ENCODE measurements at places on chromosomes 7 and 10. TPM values are rescaled to one million over a fixed set of nuclear protein-coding genes. Genes with fewer than 3 reads are reported as not detected.

- no peak overlapping the region for H3K4me3 ChIP-seq
- H3K36me3 ChIP-seq = no peaks in the 10 kb centered on the region
- H3K4me1 ChIP-seq = no peaks in the 10 kb centered on the region
These were observed 344.7 kb downstream of the NEBL start for GRCh38 chr10:20552382-20552781.

DNA sequence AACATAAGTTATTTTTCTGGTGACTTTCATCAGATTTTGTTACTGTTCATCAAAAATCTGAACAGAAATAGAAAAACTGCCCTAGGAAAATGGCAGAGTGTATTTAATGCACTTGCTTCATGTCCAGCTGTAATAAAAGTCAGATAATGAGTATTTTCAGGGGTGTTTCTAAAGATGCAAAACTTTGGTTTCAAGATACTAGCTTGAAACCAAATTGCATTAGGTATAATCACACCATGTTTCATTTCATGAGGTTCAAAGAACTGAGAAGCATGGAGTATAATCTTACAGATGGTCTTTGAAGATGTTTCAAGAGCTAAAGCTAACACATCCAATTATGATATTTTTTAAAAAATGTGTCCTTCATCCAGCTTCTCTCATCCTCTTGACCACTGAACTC, 128.9 kb downstream of the NRCAM start:
- peaks cover 27% of the 10 kb centered on the region for H3K27me3 ChIP-seq
- no peak overlapping the region for H3K4me3 ChIP-seq
- DNase-seq = no peak
- no peaks in the 10 kb centered on the region for H3K4me1 ChIP-seq

GRCh38 chr10:101056365-101057151, 5.2 kb upstream of the KAZALD1 start:
- no peak overlapping the region for H3K27ac ChIP-seq
- no peak for DNase-seq
- no peaks in the 10 kb centered on the region for H3K36me3 ChIP-seq
- H3K27me3 ChIP-seq = no peaks in the 10 kb centered on the region
- peaks cover 29% of the 10 kb centered on the region for H3K4me1 ChIP-seq

Gene SPAM1
- not detected for total RNA-seq

GRCh38 chr10:36468620-36469019, 656.8 kb upstream of the ANKRD30A start:
- H3K4me1 ChIP-seq = peaks cover 45% of the 10 kb centered on the region
- no peak overlapping the region for H3K4me3 ChIP-seq
- peak; percentile 55 for DNase-seq

GRCh38 chr7:84092207-84092606, 102.4 kb downstream of the SEMA3A start:
- no peaks in the 10 kb centered on the region for H3K36me3 ChIP-seq
- peaks cover 21% of the 10 kb centered on the region for H3K4me1 ChIP-seq
- DNase-seq = peak; percentile 35
- H3K4me3 ChIP-seq = peak overlapping the region; percentile 24

Gene SPDYE2B
- total RNA-seq = not detected

DNA sequence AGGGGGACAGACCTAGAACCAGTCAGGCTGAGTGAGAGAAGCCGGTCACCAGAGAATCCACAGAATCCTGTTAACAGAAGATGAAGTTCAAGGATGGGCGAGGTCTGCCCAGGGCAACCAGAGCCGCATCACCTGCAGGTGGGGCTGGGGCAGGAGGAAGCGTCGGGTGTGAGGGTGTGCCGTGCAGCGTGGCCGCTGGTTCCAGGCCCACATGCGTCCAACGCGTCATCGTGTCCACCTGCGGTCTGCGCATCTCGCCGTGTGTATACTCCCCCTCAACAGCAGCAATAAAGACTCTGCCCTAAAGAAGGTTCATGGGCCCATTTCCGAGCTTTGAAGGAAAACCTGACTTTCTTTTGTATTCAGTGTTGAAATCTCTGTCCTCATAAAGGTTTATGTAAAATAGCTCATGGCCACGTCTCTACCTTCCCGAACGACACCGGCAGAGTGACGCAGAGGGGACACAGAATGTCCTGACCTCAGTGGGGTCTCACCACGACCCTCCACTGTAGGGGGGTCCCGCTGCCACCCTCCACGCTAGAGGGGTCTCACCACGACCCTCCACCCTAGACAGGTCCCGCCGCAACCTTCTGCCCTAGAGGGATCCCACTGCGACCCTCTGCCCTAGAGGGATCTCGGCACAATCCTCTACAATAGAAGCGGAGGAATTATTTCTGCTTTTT, 446.9 kb downstream of the PTPRN2 start:
- H3K4me1 ChIP-seq = no peaks in the 10 kb centered on the region
- no peak overlapping the region for H3K27ac ChIP-seq
- no peaks in the 10 kb centered on the region for H3K36me3 ChIP-seq
- H3K27me3 ChIP-seq = no peaks in the 10 kb centered on the region

DNA sequence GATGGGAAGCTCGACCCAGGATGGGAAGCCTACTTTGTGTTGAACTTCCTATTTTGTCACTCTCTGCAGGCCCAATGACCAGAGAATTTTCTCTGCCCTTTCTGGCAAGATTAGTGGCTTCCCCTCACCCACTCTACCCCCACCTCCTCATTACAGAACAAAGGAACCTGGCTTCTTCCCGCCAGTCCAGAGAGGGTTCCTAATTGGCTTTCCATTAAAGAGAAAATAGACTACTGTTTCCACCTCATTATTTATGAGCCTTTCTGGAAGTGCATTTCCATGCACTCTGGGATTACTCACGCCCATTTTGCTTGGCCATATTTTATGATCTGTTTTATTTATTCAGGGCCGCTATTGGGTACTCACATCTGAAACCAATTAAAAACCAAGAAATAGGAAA, 94.9 kb upstream of the TCF7L2 start:
- no peak overlapping the region for H3K27ac ChIP-seq
- H3K27me3 ChIP-seq = no peaks in the 10 kb centered on the region
- DNase-seq = no peak
- no peak overlapping the region for H3K4me3 ChIP-seq

- H3K36me3 ChIP-seq = no peaks in the 10 kb centered on the region
- no peaks in the 10 kb centered on the region for H3K4me1 ChIP-seq
- DNase-seq = no peak
- H3K27ac ChIP-seq = no peak overlapping the region
- H3K4me3 ChIP-seq = no peak overlapping the region
These were observed 532.5 kb downstream of the GRM8 start for GRCh38 chr7:126720232-126720631.

- no peak for DNase-seq
- H3K27ac ChIP-seq = no peak overlapping the region
- no peaks in the 10 kb centered on the region for H3K36me3 ChIP-seq
- H3K4me1 ChIP-seq = no peaks in the 10 kb centered on the region
These were observed 329.9 kb upstream of the CELF2 start for GRCh38 chr10:10687751-10688150.

Gene MAGI2
- total RNA-seq = not detected

Gene MMD2
- not detected for total RNA-seq

Gene TMEM196
- total RNA-seq = not detected

Gene HMX3
- total RNA-seq = not detected

- no peaks in the 10 kb centered on the region for H3K36me3 ChIP-seq
- no peak overlapping the region for H3K4me3 ChIP-seq
- no peaks in the 10 kb centered on the region for H3K4me1 ChIP-seq
- peaks cover 48% of the 10 kb centered on the region for H3K27me3 ChIP-seq
- H3K27ac ChIP-seq = no peak overlapping the region
- no peak for DNase-seq
These were observed 124.9 kb upstream of the NPVF start for GRCh38 chr7:25353196-25353595.

DNA sequence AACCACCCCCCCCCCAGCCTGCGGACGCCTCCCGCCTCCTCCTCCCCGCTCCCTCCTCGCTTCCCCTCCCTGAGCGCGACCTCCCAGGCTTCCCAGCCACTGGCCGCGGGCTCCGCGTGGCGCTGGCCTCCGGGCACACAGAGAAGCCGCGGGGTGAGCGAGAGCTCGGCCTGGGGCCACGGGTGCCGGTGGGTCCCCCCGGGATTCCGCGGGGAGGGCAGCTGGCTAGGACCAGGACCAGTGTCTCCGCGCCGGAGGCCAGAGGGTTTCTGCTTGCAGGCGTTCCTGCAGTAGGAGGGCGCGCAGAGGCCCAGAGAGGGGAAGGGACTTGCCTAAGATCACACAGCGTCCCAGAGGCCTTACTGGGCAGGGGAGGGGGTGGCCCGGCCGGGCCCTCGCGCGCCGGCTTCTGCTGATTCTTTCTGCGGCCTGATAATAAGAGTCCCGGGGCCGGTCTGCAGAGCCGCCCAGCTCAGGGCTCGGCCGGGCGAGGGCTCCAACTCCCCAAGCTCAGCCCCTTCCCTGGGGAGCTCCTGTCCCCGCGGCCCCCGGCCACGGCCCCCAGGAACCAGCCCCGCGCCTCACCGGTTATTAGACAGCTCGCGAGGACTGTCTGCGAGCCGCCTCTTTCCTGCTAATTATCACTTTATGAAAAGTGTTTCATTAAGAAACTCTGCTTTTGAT, 10.1 kb downstream of the UNCX start:
- H3K27ac ChIP-seq = no peak overlapping the region
- H3K4me3 ChIP-seq = no peak overlapping the region
- H3K36me3 ChIP-seq = no peaks in the 10 kb centered on the region
- H3K27me3 ChIP-seq = peaks cover 99% of the 10 kb centered on the region
- H3K4me1 ChIP-seq = no peaks in the 10 kb centered on the region
- DNase-seq = no peak

DNA sequence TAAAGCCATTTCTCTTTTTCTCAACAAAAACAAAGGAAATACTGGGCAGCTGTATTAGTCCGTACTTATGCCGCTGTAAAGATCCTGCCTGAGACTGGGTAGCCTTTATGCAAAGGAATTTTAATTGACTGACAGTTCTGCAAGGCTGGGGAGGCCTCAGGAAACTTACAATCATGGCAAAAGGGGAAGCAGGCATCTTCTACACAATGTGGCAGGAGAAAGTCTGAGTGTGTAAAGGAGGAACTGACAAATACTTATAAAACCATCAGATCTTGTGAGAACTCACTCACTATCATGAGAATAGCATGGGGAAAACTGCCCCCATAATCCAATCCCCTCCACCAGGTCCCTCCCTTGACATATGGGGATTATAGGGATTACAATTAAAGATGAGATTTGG, 264.3 kb downstream of the SEMA3A start:
- no peak overlapping the region for H3K4me3 ChIP-seq
- no peaks in the 10 kb centered on the region for H3K27me3 ChIP-seq
- H3K36me3 ChIP-seq = no peaks in the 10 kb centered on the region
- H3K27ac ChIP-seq = no peak overlapping the region
- H3K4me1 ChIP-seq = no peaks in the 10 kb centered on the region

DNA sequence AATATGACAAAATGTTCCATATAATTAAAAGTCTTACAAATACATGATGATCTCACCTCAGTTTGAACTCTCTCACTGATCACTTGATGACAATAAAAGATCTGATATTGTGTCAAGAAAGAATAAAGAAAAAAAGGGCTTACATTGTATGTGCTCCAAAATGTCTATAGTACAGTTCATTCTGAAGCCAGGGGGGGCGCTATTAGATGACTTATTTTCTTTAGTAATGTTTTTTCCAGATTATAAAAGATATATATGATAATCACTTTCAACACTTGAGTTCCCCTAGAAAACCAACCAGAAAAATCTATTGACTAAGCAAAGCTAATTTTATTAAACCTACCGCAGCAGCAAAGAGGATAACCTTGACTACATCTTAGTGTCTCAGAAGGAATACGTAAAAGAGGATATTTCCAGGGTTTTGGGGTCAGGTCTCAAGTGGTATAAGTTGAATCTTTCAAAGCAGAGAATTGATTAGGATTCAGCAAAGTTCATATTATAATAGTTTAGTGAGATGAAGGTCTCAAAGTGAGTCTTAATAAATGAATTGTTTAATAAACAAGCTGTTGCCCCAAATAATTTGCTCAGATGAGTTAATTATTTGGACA, 55.8 kb downstream of the PTN start:
- no peak overlapping the region for H3K4me3 ChIP-seq
- H3K27ac ChIP-seq = no peak overlapping the region
- DNase-seq = peak; percentile 34
- no peaks in the 10 kb centered on the region for H3K4me1 ChIP-seq
- H3K27me3 ChIP-seq = peaks cover 15% of the 10 kb centered on the region
- H3K36me3 ChIP-seq = no peaks in the 10 kb centered on the region

Gene TLX1
- not detected for total RNA-seq

Gene TMEM209
- 17.7 TPM for total RNA-seq

DNA sequence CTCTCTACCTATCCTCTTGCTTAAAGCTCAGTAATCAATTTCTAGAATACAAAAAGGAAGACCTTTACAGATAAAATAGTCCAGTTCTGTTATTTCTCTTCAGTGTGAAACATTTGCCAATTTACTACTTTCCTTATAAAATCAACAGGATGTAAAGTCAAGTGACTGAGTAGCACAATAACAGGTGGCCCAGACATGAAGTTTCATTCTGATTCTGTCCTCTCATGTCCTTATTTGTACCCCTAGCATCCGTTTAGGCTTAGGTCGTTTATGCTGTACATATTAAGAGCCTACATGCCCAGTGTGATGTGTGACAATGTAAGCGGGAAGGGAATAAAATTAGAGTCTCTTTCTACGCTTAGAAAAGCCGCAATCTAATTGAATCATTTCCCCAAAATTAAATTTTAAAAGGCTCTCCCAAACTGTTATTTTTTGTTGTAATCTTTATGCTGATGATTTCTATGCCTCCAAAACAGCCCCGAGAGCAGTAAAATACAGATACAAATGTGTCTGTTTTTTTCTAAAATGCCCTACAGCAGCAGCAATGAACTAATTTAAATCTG, 29.1 kb downstream of the EPC1 start:
- no peak overlapping the region for H3K4me3 ChIP-seq
- DNase-seq = no peak
- H3K36me3 ChIP-seq = peaks cover 43% of the 10 kb centered on the region
- H3K27ac ChIP-seq = no peak overlapping the region
- H3K27me3 ChIP-seq = no peaks in the 10 kb centered on the region
- no peaks in the 10 kb centered on the region for H3K4me1 ChIP-seq

DNA sequence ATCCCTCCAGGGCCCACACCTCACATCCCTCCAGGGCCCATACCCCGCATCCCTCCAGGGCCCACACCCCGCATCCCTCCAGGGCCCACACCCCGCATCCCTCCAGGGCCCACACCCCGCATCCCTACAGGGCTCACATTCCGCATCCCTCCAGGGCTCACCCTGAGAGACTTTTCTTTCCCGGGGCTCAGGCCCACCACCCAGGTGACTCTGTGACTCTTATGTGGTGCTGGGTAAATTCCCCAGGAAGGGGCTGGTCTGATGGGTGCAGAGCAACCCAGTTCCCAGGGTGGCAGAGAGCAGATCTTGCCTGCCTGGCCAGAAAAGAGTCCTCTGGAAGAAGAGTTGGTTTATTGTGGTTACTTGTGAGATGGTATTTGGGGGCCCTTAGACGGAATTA, 290.7 kb downstream of the TCERG1L start:
- no peak overlapping the region for H3K27ac ChIP-seq
- no peak overlapping the region for H3K4me3 ChIP-seq
- no peak for DNase-seq

GRCh38 chr7:111841596-111842205, 279.4 kb upstream of the IMMP2L start:
- DNase-seq = no peak
- no peak overlapping the region for H3K27ac ChIP-seq
- H3K27me3 ChIP-seq = no peaks in the 10 kb centered on the region
- peaks cover 2% of the 10 kb centered on the region for H3K36me3 ChIP-seq
- no peak overlapping the region for H3K4me3 ChIP-seq

All from PC-3 (cell line).